ENCODE measurements at places on chromosomes 4 and X.
A peak's percentile ranks its signal among the peaks of the same experiment; 100 is the strongest.

GRCh38 chr4:184853436-184853835 lies 27.7 kb upstream of the ACSL1 start:
- no peak for DNase-seq

GRCh38 chrX:19846995-19847790 lies 40.2 kb downstream of the SH3KBP1 start:
- DNase-seq, result peak; percentile 30

- DNase-seq, result no peak
Measured at GRCh38 chrX:30278365-30278764, 30.8 kb downstream of the NR0B1 start.

DNA sequence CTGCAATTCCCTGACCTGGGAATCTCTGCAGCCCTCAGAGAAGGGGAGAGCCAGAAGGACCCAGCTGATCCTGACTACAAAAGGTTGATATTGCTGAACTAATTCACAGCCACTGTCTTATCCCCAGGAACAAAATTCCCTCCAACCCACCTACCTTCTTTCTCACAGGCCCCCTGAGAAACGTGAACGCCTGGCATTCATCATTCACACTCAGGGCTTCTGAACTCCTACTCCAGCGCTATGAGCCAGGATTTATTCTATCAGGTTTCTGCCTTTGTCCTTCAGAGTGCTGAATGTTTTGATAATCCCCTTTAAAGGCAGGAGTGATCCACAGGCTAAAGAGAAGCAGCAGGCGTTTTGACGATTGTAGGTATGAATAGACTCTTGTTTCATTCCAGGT lies 76.5 kb downstream of the KCNIP4 start:
- no peak for DNase-seq

GRCh38 chrX:16588266-16588665 lies 61.7 kb upstream of the S100G start:
- no peak for DNase-seq

- DNase-seq, result no peak
Measured at GRCh38 chrX:19839770-19840254, 47.6 kb downstream of the SH3KBP1 start.

DNA sequence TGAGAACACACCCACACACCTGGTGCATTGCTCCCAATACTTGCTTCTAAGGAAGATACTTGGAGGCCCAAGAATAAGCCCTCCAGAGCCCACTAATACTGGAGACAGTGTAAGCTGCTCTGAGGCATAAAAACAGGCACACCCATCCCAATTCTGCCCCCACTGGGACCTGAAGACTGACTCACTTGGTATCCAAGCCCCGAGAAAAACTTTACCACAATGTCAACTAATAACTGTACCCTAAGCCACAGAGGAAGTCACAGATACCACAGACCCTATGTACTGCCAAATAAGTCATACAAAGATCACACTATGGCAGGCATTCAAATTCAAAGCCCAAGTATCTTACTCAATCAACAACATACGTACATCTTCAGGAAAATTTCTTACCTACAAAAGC lies 398.2 kb upstream of the SPANXN1 start:
- no peak for DNase-seq

- no peak for DNase-seq
Measured at GRCh38 chr4:6043188-6043587, 25.0 kb upstream of the C4orf50 start.

- no peak for DNase-seq
Measured at GRCh38 chr4:54914781-54915180, 210.6 kb downstream of the KDR start.

- DNase-seq, result no peak
Measured at GRCh38 chr4:21768349-21769310, 179.9 kb downstream of the KCNIP4 start.

DNA sequence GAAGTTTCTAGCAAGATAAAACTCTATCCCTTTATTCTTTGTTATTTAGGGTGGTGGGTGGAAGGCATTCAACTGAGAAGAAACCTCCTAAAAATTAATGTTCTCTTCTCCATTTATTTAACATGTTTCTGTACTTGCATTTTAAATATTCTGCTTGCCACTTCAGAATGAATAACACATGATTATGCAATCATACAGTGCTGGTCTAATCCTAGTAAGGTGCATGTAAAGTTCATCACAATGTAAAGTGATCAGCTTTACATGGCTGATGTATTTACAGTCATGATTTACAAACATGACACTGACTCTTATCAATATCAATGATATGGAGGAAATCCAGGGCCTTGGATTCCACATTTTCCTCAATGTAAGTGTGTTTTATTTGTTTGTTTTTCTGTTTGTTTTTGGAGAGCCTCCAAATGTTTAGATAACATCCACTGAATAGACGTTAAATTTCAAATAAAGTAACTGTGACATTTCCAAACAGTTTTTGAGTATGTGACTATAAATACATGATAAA lies 342.1 kb upstream of the CTSO start:
- DNase-seq, result no peak

- peak; percentile 88 for DNase-seq
Measured at GRCh38 chr4:139177049-139177868, at the start of gene ELF2. Gene ELF2 (minus strand): TSS chr4:139177218. CDS start chr4:139137701, 39,517 bp downstream.

DNA sequence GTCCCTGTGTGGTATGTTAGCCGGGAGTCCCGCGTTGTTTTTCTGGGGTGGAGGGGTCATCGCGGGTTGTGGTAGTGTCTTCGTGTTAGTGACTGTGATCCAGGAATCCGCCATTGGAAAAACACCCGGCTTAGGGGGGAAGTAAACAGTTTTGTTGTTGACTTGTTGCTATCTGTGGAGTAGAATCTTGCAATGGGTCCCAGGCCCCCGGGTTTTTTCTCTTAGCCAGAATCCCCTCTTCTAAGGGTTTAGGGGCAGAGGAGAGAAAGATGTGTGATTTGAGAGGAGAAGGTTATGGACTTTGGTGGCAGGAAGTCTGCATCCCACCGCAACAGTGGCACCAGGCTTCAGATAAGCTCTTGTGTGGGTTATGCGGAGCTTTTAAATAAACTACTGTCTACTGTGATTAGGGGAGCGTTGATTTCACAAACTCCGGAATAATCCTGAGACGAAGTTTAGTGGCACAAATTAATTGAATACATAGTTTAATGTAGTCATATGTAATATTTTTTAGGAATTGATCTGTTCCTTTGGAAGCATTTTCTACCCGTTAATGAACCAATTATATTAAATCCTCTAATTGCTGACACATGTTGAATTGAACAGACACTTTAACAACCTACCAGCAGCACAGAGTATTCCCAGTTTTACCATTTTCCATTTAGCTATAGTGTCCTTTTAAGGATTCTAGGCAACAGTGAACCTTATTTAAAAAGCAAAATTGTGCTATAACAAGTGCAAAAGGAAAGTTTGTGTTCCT lies 1.4 kb downstream of the DDX3X start:
- no peak for DNase-seq

GRCh38 chrX:84830836-84831235 lies 172.8 kb upstream of the APOOL start:
- DNase-seq, result no peak

GRCh38 chr4:12286351-12286750 lies 857.7 kb upstream of the HS3ST1 start:
- no peak for DNase-seq

- no peak for DNase-seq
Measured at GRCh38 chrX:1449823-1450149, 2.9 kb downstream of the ASMTL start.

GRCh38 chr4:23788027-23788426 lies 101.8 kb downstream of the PPARGC1A start:
- DNase-seq, result no peak

GRCh38 chr4:53022513-53023100 lies 160.5 kb downstream of the RASL11B start:
- DNase-seq, result no peak

- no peak for DNase-seq
Measured at GRCh38 chr4:126056116-126056650, 741.4 kb downstream of the FAT4 start.

DNA sequence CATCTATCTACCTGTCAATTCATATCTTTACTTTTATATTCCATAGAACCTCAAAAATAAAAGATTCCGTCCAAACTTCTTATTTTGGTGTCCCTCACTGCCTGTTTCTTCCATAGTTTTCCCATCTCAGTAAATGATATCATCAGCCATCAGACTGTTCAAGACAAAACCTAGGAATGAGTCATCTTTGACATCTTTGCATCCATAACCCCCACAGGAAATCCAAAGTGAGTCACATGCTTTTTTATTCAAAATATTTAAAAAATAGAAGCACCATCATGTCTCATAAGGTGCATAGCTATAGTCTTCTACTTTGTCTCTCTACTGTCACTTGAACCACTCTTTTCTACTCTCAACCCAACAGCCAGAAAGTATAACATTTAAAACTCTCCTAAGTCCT lies 29.9 kb upstream of the CXXC4 start:
- DNase-seq, result no peak

- no peak for DNase-seq
Measured at GRCh38 chrX:12961196-12961718, 13.7 kb upstream of the TMSB4X start.

DNA sequence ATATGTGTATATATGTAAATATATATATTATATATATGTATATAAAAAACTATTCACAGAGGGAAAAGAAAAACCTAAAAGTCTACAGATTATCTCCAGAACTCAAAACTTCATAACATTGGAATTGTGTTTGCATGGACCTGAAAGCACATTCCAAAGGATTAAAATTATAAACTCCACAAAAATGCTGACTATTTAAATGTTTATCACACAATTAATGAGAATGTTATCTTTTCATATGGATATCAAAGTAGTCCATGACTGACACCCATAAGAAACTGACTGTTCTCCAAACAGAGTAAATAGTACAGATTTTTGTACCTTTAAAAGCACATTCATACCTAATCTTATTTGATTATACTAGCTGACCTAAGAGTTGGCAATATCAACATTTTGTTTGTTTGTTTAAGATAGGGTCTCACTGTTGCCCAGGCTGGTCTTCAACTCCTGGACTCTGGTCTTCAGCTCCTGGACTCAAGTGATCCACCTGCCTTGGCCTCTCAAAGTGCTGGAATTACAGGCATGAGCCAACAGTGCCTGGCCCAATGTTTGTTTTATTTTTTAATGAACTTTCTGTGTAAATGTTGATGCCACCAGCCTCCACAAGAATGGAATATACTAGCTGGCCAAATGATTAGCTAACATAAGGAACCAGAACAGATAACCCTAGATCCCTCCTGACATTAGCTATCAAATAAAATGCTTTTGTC lies 50.0 kb downstream of the SLC39A8 start:
- no peak for DNase-seq

DNA sequence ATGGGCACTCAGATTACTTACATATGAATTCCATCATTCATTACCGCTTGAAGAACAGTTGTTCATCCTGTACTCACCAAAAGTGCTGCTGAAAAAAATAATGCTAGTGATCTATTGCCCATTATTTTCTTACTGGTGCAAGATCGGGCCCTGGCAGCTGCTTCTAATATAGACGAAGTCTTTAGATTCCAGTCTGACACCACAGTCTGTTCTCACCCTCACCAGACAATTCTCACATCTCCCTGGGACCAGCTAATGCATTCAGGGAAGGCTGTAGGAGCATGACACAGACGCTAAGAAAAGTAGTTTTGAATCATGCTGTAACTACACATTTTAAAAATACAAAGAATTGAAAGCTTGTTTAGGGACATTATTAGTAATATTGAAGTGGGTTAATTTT lies 13.8 kb downstream of the GEMIN8 start:
- no peak for DNase-seq

GRCh38 chr4:92339676-92340075 lies 35.9 kb downstream of the GRID2 start:
- no peak for DNase-seq

- no peak for DNase-seq
Measured at GRCh38 chr4:66991521-66991920, 553.8 kb downstream of the CENPC start.

GRCh38 chr4:149280806-149281205 lies 534.8 kb downstream of the IQCM start:
- DNase-seq, result no peak

DNA sequence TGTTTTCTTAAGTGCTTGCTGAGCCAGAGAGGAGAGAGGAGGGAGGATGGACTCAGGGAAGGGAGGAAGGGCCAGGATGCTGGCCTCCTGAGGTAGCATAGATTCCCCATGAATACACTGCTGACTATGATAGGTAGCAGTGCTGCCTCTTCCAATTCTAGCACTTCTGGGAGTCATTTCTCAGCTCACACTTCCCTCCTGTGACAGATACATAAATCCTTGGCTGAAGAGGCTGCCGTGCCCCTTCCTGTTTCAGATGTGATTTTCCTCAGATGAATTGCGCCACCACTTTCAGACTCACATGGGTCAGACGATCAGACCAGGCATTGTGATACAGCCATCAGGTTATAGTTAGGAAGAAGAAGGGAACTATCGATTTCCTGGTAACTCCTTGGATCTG lies 22.4 kb downstream of the TSC22D3 start:
- no peak for DNase-seq

DNA sequence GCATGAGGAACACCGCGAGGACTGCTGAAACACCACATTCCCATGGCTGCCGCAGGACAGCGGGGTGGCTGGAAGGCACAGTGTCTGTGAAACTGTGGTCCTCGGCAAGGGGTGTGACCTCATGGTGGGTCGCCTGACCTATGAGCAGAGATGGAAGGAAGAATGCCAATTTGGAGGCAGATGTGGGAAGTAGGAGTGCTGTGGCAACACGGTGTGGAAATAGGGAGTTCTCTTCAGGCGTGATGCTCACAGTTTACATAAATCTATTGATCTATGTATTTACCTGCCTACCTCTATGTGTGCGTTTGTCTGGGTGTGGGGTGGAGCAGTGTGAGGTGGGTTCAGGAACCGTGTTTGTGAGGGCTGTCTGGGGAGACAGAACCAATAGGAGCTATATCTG lies 62.3 kb upstream of the LSM6 start:
- no peak for DNase-seq

DNA sequence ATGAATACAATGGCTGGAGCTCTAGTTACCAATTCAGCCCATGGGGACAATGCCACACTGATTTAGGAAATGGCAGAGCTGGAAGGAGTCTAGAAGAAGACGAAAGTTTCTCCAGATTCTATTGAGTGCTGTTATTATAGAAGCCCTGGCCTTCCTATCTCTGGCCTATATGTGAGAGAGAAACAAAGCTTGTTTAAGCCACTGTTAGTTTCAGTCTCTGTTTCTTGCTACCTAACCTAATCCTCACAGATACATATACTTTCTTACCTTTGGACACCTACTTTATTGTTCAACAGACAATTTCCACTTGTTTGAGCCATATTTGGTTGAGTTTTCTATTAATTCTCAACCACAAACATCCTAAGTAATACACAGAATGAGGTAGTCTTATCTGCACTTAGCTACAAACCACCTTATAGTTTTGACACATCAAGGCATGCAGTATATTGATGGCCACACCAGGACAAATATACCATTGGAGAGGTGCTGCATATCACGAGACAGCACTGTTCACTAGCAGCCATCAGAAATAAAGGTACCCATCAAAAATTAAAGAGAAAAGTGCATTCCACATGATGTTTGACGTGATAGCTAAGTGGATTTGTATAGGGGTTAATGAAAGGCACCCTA lies 190.2 kb downstream of the SMIM20 start:
- DNase-seq, result no peak

GRCh38 chr4:6063684-6064083 lies 45.5 kb upstream of the C4orf50 start:
- no peak for DNase-seq
